NCI-H1417 treated with DMSO at 0.1 percent for 48 hours (cell line): ENCODE measurements at places on chromosomes 6 and 20.

GRCh38 chr20:36885356-36885755 lies 9.4 kb downstream of the TLDC2 start:
- DNase-seq, result no peak

- no peak for DNase-seq
Measured at GRCh38 chr6:15417811-15418210, 171.9 kb downstream of the JARID2 start.

DNA sequence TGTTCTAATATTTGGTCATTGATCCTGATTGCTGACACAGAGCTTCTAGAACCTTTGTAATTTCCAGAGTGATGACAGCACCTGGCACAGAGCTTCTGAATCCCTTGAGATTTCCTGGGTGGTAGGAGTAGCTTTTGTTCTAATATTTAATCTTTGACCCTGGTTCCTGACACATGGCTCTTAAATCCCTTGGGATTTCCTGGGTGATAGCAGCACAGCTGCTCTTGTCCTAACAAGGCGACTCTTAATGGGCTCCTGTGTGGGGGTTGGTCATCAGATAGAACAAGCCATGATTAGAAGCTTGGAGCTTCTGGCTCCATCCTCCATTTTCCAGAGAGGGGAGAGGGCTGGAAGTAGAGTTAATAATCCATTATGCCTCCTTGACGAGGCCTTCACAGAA lies 18.4 kb downstream of the GMPR start:
- no peak for DNase-seq

- DNase-seq, result no peak
Measured at GRCh38 chr20:3156811-3157619, 2.6 kb downstream of the FASTKD5 start.

GRCh38 chr6:166997768-166998255 lies 1.4 kb upstream of the CEP43 start:
- no peak for DNase-seq

DNA sequence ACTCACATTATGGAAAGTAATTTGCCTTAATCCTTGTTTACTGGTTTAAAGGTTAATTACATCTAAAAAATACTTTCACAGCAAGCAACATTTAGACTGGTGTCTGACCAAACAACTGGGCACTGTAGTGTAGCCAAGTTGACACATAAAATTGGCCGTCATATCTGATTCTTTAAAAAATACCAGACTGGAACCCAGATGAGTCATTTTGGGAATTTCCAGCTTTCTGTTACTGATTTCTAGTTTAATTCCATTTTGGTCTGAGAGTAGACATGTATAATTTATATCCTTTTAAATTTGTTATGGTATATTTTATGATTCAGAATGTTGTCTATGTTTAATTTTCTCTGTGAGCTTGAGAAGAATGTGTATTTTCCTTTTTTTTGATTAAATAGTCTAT lies 44.1 kb downstream of the SCP2D1 start:
- no peak for DNase-seq

DNA sequence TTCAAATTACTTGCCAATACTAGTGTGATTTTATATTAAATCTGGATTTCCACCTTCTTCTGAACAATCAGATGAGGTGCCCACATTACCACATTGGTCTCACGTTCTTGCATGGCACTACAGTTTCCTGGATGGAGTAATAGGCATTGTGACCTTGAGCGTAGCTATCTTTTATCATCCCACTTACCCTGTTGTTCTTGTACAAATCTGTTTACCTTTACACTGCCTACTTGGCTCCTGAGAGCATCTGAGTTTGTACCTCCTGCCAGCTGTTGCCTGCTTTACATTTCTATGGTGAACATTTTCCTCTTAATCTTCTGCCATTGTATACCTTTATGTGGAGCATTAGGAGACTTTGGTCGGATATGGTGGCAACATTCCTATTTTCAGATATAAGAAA lies 90.7 kb downstream of the AKAP7 start:
- no peak for DNase-seq

GRCh38 chr20:38129893-38130609 lies 35.0 kb downstream of the TGM2 start:
- no peak for DNase-seq

GRCh38 chr6:12527339-12527738 lies 189.2 kb upstream of the PHACTR1 start:
- no peak for DNase-seq

DNA sequence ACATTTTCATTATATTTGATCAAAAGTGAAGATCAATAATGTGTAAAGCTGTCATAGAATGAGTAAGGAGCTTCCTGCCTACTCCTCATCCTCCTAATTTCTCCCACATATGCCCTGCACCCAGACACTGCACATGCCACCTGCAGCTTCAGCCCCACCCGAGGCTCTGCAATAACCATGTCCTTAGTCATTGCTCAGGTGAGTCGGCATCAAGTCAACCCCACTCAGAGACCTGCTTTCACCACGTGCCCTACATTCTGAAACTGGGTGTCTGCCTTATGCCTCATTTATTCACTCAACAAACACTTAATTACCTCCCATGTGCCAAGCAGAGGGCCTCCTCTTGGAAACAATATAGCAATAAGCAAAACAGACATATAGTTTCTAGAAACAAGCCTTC lies 15.4 kb upstream of the TNFAIP3 start:
- DNase-seq, result no peak

DNA sequence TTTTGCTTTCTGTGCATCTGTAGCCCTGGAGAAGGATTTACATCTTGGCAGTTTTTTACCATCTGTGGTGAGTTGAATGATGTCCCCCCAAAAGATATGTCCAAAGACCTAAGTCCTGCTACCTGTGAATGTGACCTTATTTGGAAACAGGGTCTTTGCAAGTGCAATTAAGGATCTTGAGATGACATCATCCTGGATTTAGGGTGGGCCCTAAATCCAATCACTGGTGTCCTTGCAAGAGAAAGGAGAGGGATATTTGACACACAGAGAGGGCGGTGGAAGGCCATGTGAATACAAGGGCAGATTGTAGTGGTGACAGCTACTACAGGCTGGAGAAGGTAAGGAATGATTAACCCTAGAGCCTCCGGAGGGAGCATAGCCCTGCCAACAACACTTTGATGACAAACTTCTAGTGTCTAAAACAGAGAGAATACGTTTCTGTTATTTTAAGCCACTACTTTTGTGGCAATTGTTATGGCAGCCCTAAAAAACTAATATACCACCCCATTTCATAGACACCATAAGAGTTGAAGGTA lies 35.1 kb downstream of the MKKS start:
- no peak for DNase-seq

GRCh38 chr20:11380283-11380682 lies 537.4 kb upstream of the BTBD3 start:
- DNase-seq, result no peak

DNA sequence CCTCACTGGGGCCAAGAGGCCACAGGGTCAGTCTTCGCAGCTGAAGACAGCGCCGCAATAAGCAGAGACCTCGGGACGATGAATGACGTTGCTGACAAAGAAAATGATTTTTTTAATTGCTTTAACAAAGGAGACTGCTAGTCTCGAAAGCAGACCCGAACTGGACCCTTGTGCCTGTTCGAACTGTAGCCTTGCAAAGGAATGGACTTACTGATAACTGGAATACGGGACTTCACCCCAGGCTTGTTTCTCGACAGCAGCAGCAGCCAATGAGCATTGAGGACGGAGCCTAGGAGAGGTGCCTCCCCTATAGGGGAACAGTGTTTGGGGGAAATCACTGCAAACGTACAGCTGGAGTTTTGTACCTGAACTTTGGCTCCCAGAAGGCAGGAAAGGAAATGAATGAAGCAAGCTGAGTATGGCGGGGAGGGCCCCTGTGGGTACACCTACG lies 1.3 kb upstream of the TAF4 start:
- no peak for DNase-seq

DNA sequence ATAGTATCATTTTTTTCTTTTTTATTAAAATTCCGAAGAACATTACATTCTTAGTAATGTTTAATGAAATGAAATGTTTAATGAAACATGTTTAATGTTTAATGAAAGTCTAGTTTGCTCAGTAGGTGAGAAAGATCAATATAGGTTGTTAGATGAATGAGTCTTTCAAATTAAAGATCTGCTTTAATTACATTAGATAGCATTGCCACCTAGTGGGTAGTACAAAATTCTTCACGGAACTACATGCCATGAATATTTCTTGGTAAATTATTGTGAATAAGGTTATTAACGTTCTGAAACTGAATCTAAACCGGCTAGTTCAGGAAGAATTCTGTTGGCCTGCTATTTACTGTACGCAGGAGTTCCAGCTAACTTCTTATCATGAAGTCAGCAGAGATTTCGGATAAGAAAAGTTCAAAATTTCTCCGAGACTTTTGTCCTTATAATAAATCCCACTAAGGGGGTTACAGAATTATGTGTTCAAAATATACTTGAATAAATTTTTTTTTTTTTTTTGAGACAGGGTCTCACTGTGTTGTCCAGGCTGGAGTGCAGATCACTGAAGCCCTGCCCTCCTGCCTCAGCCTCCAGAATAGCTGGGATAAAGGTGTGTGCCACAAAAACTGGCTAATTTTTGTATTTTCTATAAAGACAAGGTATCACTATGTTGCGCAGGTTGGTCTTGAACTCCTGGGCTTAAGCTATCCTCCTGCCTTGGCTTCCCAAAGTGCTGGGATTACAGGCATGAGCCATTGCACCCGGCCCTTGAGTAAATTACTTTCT lies 7.9 kb upstream of the GMNN start:
- DNase-seq, result no peak

DNA sequence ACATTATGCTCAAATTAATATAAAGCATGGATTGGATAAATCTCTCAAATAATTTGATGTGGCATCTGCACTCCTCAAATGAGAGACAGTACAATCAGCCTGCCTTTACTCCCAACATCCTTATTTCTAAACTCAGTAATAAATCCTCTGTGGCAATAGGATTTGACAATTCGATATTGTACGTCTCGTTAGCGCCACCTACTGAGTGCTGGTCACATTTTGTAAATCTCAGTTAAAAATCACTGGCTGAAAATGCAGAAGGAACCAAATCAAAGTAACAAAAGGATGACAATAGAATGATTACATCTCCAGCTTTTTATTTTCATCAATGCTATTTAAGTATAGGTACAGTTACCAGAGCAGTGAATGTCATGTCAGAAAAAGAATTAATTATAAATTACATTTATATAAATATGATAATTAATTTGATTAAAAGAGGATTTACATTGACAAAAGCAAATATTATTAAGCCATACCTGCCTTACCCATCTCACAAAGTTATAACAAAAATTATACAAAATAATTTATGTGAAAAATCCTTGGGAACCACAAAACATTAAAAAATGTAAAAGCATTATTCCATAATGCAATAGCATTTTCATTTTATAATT lies 20.2 kb upstream of the GJE1 start:
- peak; percentile 63 for DNase-seq

DNA sequence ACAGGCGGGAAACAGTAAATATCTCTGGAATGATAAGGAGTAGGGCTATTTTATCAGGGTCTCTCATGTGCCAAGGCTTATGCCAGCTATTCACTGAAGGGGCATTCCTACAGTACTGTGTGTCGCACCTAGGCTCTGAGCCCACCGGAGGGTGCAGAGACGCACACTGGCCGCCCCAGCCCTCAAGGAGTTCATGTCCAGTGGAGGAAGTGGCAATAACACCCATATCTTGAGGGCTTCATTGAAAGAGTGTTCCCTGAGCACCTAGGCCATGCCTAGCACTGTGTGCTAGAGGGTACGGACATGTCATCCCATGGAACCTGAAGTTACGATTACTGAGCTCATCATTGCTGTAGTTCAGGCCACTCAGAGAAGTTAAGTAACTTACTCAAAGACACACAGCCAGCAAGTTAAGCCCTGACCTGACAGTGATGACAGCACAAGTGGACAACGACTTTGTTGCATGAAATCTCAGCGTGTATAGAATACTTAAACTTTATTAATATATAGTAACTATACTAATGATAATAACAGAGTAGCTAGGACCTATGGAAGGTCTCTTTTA lies 8.7 kb downstream of the CCN5 start:
- DNase-seq, result no peak

GRCh38 chr20:14334306-14334930 lies 3.0 kb downstream of the FLRT3 start:
- DNase-seq, result peak; percentile 57

GRCh38 chr20:54346276-54346675 lies 129.1 kb upstream of the DOK5 start:
- no peak for DNase-seq

DNA sequence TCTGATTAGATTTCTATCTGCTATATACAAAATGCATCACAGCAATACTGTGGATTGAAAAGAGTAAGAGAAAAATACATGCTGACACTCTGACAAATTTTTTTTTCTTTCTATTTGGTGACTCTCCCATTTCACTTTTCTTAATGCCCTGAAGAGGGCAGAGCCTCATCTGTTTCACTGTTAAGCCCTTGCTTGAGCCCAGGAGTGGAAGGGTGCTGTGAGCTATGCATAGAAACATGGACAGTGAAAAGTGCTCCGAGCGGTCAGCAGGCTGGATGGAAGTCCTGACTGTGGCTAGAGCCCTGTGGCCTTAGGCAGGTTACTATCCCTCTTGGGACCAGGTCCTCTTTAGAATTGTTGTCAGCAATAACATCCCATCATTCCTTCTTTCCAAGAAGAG lies 17.4 kb upstream of the CSE1L start:
- DNase-seq, result no peak

- no peak for DNase-seq
Measured at GRCh38 chr6:168163096-168163731, 84.2 kb upstream of the FRMD1 start.

DNA sequence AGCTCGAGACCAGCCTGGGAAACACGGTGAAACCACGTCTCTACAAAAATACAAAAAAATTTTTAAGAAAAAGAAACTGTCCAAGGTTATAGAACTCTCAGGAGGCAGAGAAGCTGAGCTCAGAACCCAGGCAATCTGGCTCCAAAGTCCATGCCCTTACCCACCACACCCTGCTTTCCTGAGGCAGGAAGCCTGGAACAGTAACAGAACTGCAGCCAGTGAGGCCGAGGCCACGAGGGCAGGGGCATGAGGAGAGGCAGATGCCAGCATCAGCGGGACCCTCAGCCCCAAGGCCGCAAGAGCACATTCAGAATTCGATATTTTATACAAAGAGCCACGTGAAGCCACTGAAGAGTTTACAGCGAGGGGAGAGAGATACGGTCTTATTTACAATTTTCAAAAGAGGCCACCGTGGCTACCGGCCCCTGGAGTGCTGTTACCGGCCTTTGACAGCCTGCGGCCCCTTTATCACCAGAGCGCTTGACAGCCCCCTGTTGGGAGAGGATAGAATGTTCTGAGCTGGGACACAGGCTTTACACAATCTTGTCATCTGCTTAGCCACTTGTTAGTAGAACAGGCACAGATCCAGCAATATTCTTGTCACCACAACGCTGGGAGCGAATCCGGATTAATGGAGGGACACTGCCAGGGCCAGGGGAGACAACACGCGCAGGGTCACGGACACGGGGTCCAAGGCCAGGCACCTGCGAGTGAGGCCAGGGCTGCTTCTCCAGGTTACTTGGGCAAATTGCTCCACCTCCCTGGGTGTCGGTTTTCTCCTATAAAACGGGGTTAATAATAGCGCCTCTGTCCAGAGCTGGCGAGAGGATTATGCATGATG lies 5.6 kb downstream of the SPATA2 start:
- no peak for DNase-seq

- no peak for DNase-seq
Measured at GRCh38 chr20:32634041-32634805, 39.5 kb downstream of the C20orf203 start.
